IMR-90 (cell line): ENCODE measurements at places on chromosomes 3 and 15. TPM values are rescaled to one million over a fixed set of nuclear protein-coding genes. Genes with fewer than 3 reads are reported as not detected.

DNA sequence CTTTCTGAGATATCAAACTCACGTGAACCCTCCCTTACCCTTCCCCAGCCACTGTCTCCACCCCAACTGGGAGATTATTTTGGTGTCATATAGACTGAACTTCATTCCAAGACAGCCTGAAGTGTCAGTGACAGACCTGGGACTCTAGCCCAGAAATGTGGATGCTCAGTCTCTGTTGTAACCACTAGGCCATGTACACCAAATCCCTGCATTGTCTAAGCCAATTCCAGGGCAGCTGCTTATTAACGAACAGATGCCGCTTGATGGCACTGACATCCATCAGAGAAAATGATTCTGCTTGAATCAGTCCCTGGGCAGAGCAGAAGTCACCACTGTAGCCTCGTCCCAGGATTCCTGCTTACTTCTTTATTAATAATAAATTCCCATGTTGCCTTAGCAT, 305.5 kb downstream of the GRM7 start:
- DNase-seq = no peak

GRCh38 chr3:126152901-126153694, 27.3 kb downstream of the ALDH1L1 start:
- DNase-seq = no peak

GRCh38 chr3:103712320-103713008, 1277.6 kb downstream of the ZPLD1 start:
- DNase-seq = peak; percentile 17

DNA sequence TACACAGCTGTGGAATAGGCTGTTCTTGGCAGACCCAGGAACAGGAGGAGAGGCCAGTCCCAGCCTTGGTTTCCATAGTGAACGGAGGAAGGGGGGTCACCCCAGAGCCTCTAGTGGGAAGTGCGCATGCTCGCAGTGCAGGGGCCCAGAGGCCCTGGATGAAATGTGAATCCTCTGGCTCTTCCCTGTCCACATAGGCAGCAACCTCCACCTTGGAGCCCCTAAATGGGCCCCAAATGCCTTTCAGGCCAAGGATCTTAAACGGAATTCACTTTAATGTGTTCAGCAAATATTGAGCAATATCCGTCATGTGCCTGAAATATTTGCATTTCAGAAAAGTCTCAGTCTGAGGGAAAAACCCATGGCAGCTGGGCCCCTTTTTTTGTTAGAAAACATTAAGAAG, 3.3 kb upstream of the NDN start:
- DNase-seq = peak; percentile 61

GRCh38 chr15:19973718-19974117, 567.9 kb downstream of the GOLGA6L6 start:
- DNase-seq = no peak

DNA sequence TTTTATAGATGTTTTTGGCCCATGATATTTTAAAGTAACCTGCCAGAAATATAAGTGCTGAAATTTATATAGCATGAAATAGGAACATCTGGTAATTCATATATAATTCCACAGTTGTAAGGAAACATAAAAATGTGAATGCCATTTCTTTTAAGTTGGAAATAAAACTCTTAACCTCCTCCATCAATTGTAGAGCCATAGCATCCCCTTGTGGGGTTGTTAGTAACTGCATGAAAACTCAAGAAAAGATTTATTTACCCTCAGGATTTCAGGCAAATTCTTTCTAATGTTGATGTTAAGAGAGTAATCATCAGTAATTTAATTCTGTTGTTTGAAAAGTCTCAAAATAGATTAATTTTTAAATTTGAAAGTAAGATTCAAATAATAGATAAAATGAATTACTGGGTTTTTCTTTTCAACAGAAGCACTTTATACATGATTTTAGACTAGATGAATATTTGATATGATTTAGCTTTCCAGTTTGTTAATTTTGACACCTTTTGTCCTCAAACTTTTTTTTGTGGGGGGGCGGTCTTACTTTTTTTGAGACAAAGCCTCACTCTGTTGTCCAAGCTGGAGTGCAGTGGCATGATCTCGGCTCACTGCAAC, 74.7 kb downstream of the RASA2 start:
- peak; percentile 80 for DNase-seq

GRCh38 chr3:122998206-122998605, 29.4 kb downstream of the SEMA5B start:
- no peak for DNase-seq

GRCh38 chr3:169666376-169667165, 3.1 kb upstream of the MECOM start:
- no peak for DNase-seq

The LMAN1L gene
- total RNA-seq = not detected in 2 replicates

The SYNPR gene
- total RNA-seq = not detected in 2 replicates

The PIGBOS1 gene
- total RNA-seq = 11.7 and 12.7 TPM in 2 replicates
